ENCODE measurements at places on chromosomes 1 and 21. TPM values are rescaled to one million over a fixed set of nuclear protein-coding genes. Genes with fewer than 3 reads are reported as not detected.

Gene ENTREP3
- total RNA-seq: 51.9 TPM

Gene CFHR3
- total RNA-seq: 0.93 TPM

Gene SLC6A9
- total RNA-seq: 28.4 TPM

Gene KCNQ4
- 0.79 TPM for total RNA-seq

Gene ANKRD34A
- 0.86 TPM for total RNA-seq

Gene LORICRIN
- total RNA-seq: not detected

Gene VHLL
- not detected for total RNA-seq

Gene SELP
- total RNA-seq: 0.65 TPM

DNA sequence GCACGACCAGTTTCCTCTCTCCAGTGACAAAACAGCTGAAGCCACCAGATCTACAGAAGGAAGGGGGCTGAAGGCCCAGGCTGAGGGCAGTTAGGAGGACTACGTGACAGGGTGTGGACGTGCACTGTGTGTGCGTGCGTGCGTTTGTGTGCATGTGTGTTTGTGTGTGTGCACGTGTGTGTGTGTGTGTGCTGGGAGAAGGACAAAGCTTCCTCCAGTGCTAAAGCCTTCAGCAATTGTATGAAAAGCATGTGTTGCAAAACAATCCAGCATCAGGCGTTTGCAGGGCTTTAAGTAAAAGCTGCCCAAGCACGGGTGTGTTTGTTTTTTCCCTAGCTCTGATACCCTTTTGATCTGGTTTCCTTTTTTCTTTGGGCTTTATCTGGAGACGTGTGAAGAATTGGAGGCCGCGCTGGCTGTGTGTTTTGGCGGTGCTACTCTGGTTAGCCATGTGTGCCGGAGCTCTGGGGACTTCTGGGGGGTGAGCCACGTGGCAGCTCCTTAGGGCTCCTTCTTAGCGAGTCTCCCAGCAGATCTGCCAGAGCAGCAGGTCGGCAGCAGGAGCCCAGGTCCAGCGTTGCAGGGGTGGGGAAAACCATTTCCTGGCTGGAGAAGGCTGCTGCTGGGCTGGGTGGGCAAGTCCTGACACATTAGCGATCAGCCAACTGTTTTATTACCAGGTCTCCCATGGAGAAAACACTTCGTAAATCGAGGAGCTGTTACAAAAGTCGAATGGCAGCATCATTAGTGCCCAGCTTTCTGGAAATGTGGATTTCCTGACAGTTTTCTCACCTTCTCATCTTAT lies 73.4 kb downstream of the UCK2 start:
- DNase-seq: no peak

- no peak for DNase-seq
Measured at GRCh38 chr1:37130221-37130948, 96.1 kb upstream of the GRIK3 start.

- DNase-seq: no peak
Measured at GRCh38 chr1:9315411-9316079, 22.9 kb downstream of the SPSB1 start.

DNA sequence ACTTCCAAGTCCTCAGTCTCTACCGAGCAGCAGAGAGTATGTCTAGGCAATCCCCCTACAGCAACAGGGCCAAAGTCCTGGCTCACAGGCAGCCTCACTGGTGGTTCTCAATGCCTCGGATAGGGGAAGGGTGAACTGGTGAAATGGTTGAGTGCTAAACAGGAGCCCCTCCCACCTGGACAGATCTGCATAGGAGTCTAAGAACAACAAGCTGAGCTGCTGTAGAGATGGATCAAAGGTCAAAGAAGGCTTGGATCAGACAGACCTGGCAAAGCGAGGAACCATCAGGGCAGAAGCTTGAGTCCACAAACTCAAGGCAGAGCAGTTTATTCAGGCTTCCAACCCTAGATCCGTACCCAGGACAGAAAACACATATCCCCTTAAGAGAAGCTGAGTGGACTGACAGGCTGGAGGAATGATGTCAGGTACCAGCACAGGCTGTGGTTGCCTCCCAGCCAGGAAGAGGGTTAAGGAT lies 31.8 kb downstream of the RABIF start:
- no peak for DNase-seq

- peak; percentile 68 for DNase-seq
Measured at GRCh38 chr1:145978854-145979745, 14.6 kb downstream of the POLR3GL start.

DNA sequence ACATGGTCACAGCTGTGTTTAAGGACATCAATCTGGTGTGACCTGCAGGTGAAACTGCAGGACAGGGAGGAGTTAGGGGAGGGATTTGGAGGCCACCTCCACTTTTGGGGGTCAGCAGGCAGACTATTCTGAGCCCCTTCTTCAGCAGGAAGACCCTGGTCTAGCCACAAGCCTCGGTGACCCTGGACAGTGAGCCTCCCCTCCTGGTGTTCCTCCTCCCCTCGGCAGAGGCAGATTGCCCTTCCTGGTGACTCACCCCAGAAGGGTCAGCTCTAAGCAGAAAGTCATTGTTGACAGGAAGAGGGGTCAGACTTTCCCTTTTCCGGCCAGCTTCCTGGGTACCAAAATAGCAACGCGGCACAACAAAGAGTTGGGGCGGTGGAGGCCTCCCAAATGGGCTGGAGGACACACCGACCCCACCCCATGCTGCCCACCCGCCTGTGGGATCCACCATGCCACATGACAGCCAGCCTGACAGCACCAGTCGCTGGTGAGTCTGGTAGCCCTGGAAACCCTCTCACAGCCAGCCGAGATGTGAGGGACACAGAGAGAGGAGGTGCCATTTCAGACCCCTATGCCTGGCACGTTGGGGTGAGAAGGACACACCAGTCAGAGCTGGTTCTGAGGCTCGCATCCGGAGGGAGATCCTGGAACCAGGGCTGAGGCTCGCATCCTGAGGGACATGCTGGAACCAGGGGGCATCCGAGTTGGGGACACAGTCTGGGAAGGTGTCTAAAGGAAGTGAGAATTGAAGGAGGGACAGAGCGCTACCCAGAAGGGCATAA lies 14.7 kb upstream of the CSF1 start:
- DNase-seq: no peak

DNA sequence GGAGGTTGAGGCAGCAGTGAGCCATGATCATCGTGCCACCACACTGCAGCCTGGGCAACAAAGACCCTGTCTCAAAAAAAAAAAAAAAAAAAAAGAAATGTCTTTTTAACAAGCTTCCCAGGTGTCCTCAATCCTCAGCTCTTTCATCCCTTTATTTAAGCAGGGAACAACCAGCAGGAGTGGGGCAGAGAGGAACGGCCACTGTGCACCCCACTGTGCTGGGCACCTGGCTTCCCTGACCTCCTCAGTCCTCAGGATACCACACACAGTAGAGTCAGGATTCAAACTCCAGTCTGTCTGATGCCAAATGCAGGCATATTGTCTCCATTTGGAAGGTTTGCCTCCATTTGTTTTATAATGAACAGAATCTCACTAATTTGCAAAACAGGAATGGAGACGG lies 19.8 kb upstream of the PTAFR start:
- no peak for DNase-seq

DNA sequence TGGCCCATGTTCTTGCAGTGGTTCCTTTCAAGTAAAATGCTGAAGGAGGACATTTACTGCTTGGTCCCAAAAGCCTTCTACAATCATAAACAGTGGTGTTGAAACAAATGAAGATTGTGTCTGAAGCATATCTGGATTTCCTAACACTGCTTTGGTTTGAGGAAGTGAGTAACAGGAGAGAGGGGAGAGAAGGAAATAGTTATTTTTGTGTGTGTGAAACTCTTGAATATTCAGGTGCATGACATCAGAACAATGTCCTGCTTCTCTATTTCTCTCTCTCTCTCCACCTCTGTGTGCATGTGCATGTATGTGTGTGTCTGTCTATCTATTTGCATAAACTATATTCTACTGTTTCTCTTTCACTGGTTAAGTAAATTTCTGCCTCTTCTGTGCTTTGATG lies 61.4 kb upstream of the TNFSF18 start:
- no peak for DNase-seq

DNA sequence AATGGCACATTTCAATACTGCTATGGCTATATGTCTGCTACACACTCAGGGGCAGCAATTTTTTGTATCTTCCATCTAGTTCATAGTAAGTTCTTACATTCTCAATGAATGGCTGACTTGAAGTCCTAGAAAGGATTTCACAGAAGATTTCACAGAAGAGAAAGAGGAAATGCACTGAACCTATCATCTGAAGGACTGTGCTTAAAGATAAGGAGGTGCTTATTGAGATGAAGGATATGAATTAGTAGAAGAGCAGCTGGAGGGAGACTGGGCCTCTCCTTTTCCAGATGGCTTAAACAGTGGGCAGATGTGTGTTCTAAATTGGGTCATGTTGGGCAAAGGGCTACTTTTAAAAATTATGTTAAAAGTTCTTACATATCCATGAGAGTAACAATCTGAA lies 14.6 kb downstream of the ADAR start:
- DNase-seq: no peak

- DNase-seq: peak; percentile 58
Measured at GRCh38 chr1:23743287-23744152, at the start of gene ELOA. ELOA (plus strand) TSS chr1:23743471; CDS start chr1:23743504, 33 bp downstream.

DNA sequence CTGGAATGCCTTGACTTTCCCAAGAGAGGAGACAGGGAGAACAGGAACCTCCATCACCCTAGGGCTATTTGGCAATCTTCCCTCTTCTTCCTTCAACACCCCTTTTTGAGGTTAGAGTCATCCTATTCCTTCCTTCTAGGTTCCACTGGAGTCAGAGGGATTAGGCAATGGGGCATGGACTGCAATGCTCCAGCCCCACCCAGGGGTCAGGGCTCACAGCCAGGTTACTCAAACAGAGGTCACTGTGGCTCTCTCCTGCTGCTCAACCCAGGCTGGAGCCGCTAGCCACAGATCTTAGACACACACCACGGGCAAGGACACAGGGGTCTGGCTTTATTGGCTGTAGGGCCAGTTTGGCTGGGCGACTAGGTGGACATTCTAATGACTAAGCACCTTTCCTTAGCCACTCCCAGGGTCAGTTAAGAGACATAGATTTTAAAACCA lies 145.5 kb upstream of the NRIP1 start:
- no peak for DNase-seq

- DNase-seq: no peak
Measured at GRCh38 chr1:48261881-48262400, 39.4 kb downstream of the SLC5A9 start.

GRCh38 chr1:38272515-38272914 lies 225.9 kb upstream of the POU3F1 start:
- no peak for DNase-seq

DNA sequence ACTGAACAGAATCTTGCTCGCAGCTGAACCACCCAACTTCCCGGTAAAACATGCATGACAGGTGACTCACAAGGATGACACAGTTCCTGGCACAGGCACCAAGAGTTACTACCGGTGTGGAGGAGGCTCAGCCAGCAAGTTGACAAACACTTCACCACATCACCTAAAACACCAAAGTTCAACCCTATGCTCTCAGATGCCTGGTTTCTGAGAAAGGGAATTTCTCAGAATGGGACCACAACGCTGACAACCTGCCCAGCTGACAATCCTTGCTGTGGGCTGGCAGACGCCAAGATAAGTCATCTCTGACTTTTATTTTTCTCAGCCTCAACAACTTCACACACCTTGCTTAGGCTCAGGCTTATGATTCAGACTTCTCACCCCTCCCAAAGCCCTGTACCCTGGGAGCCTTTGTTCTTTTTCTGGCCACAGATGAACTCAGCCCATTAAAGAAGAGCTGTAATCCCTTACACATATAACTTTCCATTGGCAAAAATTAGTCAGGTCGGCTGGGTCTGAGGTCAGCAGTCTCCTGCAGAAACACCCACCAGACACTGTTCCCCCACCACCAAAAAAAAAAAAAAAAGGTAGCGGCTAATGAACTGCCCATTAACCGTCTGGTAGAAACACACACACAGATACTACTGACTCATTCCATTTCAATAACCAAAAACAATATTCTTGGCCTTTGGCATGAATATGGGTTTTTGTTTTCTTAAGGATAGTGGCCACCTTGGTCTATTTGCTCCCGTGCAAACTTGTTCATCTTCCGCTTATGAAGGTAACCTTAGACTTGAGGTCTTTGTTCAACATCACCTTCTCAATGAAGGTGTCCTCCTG lies 10.8 kb upstream of the TIAM1 start:
- DNase-seq: no peak

- no peak for DNase-seq
Measured at GRCh38 chr1:54571803-54572541, 23.9 kb downstream of the ACOT11 start.

DNA sequence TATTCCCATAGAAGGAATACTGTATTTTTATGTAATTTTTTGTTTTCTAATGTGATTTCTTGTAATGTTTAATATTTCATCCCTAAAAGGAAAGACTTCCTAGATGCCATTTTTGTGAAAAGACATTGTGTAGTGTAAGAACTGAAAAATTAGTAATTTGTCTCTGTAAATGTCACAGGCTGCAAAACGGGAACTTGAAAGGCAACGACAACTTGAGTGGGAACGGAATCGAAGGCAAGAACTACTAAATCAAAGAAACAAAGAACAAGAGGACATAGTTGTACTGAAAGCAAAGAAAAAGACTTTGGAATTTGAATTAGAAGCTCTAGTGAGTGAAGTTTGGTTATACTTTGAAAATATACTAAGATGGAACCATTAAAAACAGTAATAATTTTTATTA lies 132.2 kb downstream of the ITSN1 start:
- no peak for DNase-seq

DNA sequence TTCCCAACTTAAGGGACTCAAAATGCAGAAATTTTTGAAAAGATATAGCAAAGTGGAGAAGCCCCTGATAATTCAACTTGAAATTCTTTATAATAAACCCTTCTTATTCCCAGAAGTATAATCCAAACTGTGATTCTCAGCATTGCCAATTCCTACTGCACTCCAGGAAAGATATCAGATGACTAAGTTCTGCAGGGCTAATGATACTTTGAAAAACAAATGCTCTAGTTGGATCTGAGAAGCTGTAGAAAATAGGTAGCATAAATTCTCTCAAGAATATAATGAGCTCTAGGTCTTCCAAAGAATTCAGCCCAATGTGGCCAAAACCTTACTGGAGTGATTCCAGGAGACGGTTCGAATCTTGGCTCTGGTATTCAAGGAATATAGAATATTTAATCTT lies 294.0 kb upstream of the PTBP2 start:
- no peak for DNase-seq

- DNase-seq: no peak
Measured at GRCh38 chr1:95509989-95510388, 276.0 kb downstream of the RWDD3 start.
